Cardiac muscle cell (in vitro differentiated cells and primary cell): ENCODE measurements at places on chromosomes 7 and 10. TPM values are rescaled to one million over a fixed set of nuclear protein-coding genes. Genes with fewer than 3 reads are reported as not detected.

DNA sequence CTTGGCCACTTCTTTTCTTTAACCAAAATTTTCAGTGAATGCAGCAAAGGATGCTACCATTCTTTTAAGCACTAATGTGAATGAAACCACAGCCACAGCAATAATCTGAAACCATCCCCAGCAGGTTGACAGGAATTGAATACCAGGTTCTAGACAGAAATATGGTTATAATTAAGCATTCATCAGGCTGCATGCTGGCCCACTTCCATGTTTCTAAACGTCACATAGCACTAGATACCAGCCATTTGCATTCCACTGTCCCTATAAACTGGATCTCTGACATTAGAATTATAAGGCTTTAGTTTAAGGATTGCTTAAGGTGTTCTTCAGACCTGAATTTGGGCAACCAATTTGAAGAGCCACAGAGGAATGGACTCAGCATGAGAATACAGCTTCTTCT is 340.8 kb upstream of the KLF6 start:
- H3K27me3 ChIP-seq, result no peaks in the 10 kb centered on the region
- no peaks in the 10 kb centered on the region for H3K36me3 ChIP-seq
- peaks cover 15% of the 10 kb centered on the region for H3K4me1 ChIP-seq
- H3K27ac ChIP-seq, result no peak overlapping the region

GRCh38 chr7:29812185-29812876 is 6.0 kb downstream of the WIPF3 start:
- no peak overlapping the region for H3K4me3 ChIP-seq
- DNase-seq, result no peak
- H3K36me3 ChIP-seq, result no peaks in the 10 kb centered on the region
- peaks cover 65% of the 10 kb centered on the region for H3K27me3 ChIP-seq

DNA sequence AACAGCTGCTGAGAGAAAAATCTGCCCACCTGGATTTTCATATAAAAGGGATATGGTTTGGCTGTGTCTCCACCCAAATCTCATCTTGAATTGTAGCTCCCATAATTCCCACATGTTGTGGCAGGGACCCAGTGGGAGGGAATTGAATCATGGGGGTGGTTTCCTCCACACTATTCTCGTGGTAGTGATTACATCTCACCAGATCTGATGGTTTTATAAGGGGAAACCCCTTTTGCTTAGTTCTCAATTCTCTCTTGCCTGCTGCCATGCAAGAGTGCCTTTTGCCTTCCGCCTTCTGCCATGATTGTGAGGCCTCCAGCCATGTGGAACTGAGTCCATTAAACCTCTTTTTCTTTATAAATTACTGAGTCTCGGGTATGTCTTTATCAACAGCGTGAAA is 20.8 kb upstream of the MKI67 start:
- H3K4me1 ChIP-seq, result no peaks in the 10 kb centered on the region
- H3K36me3 ChIP-seq, result no peaks in the 10 kb centered on the region
- no peaks in the 10 kb centered on the region for H3K27me3 ChIP-seq
- no peak overlapping the region for H3K4me3 ChIP-seq

DNA sequence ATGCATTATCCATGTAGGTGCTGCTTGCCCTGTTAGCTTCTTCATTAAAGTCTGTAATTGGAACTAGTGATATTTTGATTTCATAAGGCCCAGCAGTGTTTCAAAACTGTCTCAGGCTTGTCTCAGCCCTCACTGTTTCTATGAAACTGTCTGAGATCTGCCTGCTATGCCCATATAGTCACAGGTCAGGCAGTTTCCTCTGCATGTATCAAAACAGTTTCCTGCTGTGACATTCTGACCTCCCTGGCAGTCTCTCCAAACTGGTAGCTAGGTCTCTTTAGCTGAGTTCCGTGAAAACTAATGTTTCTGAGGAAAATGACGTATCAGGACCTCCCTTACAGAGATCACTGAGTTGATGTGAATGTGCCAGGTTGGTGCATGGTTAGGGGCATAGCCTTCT is 18.9 kb upstream of the SEMA3D start:
- no peak overlapping the region for H3K4me3 ChIP-seq
- no peaks in the 10 kb centered on the region for H3K4me1 ChIP-seq
- no peak overlapping the region for H3K27ac ChIP-seq
- H3K27me3 ChIP-seq, result no peaks in the 10 kb centered on the region
- no peak for DNase-seq
- H3K36me3 ChIP-seq, result no peaks in the 10 kb centered on the region

DNA sequence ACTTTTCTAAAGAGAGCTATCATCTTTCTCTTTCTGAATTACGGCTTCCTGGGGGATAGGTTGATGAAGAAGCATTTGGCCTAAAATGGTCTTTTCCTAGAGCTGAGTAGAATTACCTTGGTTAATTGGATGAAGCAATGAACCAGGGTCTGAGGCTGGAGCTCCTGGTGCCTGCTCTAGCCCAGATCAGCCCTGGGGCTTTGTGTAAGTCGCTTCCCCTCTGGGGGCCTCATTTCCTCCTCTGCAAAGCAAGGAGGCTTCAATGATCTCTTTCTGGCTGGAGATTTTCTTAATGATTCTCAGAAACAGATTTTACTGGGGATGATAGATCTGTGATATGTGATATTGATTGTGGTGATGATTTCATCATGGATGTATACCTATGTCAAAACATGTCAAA is 3.5 kb upstream of the CPA2 start:
- H3K4me1 ChIP-seq, result no peaks in the 10 kb centered on the region
- H3K27ac ChIP-seq, result no peak overlapping the region
- no peak for DNase-seq
- no peak overlapping the region for H3K4me3 ChIP-seq

The LIPN gene
- total RNA-seq, result not detected in 2 replicates

DNA sequence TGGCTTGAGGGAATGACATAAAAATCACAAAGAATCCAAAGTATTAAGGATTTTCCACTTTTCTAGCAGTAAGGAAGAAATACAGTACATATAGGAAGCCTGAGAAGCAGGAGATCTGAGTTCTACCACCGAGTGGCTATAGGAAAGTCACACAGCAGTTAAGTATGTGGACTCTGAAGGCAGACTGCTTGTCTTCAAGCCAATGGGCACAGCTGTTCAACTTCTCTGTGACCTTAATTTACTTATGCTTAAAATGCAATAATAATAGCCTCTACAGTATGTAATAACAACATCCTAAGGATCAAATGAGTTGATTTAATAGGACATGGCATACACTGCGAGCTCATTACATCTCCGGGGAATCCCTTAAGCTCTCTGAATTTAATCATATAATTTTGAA is 68.0 kb downstream of the CTTNBP2 start:
- H3K4me3 ChIP-seq, result no peak overlapping the region
- no peak overlapping the region for H3K27ac ChIP-seq
- no peak for DNase-seq
- no peaks in the 10 kb centered on the region for H3K27me3 ChIP-seq

The CDHR1 gene
- total RNA-seq, result 0.12 and 0.18 TPM in 2 replicates

DNA sequence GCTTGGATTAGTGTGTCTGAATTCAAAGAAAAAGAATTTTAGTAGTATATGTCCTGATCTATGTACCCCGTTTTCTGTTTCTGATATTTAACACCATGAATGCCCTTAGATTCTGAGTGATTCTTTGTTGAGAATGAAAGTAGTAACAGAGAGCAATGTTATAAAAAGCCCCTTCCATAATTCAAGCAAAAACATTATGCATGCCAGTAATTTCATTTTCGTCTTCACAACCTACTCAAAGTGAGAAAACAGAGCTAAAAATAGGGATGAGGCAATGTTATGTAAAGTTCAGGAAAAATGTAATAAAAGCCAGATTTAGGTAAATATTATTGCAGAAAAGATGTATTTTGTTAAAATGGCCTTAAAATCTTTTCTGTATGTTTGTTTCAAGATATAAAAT is 28.1 kb downstream of the PTPRZ1 start:
- H3K4me1 ChIP-seq, result no peaks in the 10 kb centered on the region
- H3K27me3 ChIP-seq, result no peaks in the 10 kb centered on the region
- no peak for DNase-seq
- no peak overlapping the region for H3K4me3 ChIP-seq
- H3K36me3 ChIP-seq, result no peaks in the 10 kb centered on the region
- no peak overlapping the region for H3K27ac ChIP-seq

- peaks cover 4% of the 10 kb centered on the region for H3K36me3 ChIP-seq
- peaks cover 39% of the 10 kb centered on the region for H3K4me1 ChIP-seq
- DNase-seq, result no peak
Measured at GRCh38 chr10:29591651-29591968, 43.2 kb downstream of the SVIL start.

DNA sequence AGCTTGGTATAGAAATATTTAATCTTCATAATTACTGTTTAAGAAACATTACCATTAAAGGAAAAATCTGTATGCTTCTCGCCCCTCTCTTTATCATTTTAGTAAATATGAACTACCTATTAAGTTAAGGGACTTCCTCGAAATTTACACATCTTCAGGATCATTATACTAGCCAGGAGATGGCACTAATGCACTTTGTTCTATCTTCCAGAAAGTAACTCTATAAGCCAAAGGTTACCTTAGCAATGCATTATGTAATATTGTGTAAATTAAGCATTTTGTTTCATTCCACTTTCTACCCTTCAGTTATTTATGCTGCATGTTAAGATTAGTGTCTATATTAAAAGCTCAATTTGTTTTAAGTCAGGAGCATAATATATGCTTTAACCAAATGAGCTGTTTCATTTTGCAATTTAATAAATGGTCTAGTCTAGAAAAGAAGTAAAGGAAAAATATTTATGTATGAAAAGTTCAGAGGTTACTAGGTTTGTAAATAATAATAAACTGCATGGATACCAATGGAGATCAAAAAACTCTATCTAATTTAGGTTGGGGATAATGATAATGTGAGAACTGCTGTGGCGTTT is 128.5 kb downstream of the ANKRD7 start:
- H3K36me3 ChIP-seq, result no peaks in the 10 kb centered on the region
- peak; percentile 41 for DNase-seq
- H3K4me3 ChIP-seq, result no peak overlapping the region
- H3K27ac ChIP-seq, result no peak overlapping the region
- H3K4me1 ChIP-seq, result peaks cover 7% of the 10 kb centered on the region
